NT2/D1 (cell line): ENCODE measurements at places on chromosomes 3 and 15.

DNA sequence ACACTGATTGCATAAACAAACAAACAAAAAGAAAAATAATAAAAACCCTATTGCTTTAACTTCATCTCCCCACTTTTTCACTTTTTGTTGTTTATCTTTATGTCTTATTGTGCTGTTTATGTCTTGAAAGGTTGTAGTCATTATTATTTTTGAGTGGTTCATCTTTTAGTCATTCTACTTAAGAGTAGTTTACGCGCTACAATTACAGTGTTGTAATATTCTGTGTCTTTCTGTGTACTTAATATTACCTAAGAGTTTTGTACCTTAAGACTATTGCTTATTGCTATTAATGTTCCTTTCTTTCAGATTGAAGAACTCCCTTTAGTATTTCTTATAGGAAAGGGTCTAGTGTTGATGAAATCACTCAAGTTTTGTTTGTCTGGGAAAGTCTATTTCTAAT lies 28.1 kb downstream of the TM4SF18 start:
- no peak for DNase-seq

- no peak for DNase-seq
Observed at GRCh38 chr15:48761393-48762158, 49.3 kb downstream of the CEP152 start.

GRCh38 chr3:89059211-89059925 lies 48.1 kb upstream of the EPHA3 start:
- no peak for DNase-seq

DNA sequence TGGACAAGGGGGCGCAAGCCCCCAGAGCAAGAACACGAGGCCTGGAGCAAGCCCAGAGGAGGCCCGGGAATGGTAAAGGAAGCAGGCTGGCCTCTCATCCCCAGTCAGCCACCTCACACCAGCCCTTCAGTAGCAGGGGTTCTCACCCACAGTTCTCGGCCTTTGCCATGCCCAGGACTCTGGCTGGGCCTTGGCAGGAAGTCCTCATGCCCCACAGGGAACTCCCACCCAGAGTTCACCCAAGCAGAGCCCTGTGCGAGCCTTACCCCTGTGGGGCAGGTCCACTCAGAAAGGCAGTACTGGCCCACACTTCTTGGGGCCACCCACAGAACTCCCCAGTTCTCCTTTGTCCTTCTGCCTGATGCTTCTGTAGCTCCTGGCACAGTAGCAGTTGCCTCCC lies 30.3 kb downstream of the CYP11A1 start:
- DNase-seq = no peak

DNA sequence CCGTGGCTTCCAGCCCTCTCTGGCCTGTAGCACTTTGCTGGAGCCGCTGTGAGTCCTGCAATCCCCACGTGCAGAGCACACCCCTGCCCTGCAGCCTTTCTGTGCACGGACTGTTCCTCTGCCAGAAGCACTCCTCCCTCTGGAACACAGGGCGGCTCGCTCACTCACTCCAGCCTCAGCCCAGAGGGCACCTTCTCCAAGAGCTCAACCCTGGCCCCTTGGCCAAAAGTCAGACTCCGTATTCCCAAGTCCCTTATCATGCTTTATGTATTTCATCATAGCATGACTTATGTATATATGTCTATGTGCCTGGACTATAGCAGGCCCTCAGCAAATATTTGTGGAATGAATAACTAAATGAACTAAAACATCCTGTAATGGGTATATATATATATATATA lies 63.2 kb downstream of the ASB7 start:
- DNase-seq = no peak

GRCh38 chr15:101373577-101373976 lies 78.5 kb upstream of the SNRPA1 start:
- no peak for DNase-seq

DNA sequence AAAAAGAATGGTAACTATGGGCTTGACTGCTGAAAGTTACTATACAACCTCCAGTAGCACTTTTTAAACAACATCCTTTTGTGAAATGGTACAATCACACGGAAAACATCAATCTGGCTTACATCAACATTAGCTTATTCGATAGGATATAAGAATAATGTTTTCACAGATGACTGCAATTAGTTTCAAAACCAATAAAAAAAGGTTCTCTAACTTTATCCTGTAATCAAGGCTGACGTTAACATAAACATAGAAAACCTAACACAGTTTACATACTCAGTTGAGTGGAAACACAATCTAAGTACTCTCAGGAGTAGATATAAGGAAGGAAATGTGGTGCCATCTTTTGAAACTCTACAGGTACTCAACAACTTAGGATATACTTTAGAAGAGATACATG lies 102.2 kb downstream of the DLG1 start:
- DNase-seq = no peak

GRCh38 chr3:9934235-9934621 lies 594 bp downstream of the CRELD1 start:
- no peak for DNase-seq

GRCh38 chr3:177516158-177517011 lies 319.1 kb upstream of the TBL1XR1 start:
- no peak for DNase-seq

DNA sequence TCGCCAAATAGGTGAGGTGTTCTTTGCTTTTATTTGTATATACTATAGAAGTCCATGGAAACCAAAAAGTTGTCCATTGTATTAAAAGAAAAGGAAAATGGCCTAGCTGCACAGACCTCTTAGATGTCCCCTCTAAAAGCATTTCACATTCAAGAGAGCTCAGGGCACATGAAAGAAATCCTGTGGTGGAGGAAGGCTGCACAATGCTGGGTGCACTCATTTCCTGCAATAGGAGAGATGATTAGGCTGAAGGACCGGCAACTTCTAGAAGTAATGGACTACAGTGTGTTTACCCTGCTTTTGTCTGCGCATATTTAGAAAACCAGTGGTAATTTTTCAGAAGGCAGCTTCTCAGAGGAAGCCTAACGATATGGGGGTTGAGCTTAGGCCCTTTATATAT lies 25.4 kb downstream of the PPM1L start:
- no peak for DNase-seq

- no peak for DNase-seq
Observed at GRCh38 chr3:197800379-197800778, 9.3 kb downstream of the LRCH3 start.

DNA sequence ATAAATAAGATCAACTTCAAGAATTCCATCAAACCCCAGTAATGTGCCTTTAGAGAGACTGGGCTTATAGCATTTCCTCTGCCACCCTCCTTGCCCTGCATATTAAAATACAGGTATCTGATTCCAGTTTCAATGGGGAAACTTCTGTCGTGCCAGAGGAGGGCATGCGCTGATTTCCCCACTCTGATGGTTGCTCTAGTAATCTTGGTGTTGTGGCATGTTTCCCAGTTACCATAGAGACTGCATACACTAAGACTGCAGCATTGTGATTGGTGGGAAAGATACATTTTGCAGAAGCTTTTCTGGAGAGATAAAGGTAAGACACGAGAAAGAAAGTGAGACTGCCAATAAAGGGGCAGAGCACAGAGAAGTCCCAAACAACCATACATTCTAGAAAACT lies 225.6 kb downstream of the TIGIT start:
- DNase-seq = peak; percentile 18

DNA sequence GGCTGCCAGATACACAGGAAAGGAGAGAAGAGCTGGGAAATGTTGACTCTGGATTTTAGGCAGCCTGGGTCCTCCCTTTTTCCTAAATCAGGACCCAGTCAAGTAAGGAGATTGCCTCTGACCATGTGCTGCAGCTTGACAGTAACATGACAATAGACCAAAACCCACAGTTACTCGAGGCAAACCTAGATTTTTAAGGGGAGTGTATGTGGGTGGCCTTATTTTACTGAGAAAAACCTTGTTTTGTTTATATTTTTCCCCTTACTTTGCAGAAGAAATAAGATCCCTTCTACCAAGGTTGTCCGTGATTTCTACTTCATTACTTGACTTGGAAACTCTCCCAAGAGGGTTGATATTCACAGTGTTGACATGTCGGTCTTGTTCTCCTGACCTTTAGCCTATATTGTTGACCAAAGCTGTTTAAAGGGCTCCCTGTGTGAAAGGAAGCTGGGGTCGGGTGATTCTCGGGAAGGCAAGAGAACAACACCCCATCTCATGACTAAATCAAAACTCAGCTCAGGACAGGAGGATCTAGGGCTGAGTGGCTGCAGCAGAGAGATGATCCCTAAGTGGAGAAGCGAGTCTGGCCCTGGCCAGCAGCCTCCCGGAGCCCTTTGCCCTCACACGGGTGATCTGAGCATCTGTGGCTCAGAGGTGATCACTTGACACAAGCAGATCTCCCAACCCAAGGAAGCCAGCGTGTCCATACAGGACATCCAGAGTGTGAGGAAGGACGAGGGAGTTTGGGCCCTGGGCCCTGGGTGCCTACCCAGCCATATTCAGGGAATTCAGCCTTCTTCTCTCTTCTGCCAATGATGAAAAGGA lies 31.0 kb upstream of the SLCO2A1 start:
- DNase-seq = no peak

DNA sequence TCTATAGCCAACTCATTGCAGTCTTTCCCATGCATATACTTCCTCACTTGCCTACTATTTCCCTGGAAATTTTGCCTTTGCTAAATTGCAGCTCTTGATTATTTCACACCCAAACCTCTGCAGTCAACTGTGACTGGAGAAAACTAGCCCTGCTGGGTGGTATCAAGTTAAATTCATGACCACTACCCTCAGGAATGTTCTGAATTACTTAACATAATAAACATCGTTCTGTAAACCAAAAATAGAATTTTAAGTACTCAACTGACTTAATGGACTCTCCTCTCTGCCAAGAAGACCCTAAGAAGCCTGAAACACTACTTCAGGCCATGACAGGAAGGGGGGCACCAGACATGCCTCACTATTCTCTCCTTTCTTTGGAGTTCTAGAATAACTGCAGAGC lies 1278.0 kb upstream of the GBE1 start:
- DNase-seq = no peak

DNA sequence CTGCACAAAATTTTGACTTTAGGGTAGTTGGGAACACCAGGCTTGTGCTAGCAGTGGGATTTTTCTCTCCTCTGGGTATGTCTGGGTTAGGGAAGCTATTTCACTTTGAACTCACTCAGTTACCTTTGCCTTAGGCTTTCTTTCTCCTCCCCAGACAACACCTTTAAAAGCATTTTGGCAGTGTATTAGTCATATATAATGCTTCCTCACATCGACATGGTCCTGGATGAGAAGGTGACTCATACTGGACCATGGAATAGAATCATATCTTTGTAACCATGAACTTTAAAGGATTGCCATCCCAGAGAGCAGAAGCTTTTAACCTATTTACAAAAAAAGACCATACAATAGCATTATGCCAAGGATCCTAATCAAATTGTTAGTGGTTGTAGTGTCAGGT lies 2.7 kb downstream of the RYR3 start:
- DNase-seq = no peak

DNA sequence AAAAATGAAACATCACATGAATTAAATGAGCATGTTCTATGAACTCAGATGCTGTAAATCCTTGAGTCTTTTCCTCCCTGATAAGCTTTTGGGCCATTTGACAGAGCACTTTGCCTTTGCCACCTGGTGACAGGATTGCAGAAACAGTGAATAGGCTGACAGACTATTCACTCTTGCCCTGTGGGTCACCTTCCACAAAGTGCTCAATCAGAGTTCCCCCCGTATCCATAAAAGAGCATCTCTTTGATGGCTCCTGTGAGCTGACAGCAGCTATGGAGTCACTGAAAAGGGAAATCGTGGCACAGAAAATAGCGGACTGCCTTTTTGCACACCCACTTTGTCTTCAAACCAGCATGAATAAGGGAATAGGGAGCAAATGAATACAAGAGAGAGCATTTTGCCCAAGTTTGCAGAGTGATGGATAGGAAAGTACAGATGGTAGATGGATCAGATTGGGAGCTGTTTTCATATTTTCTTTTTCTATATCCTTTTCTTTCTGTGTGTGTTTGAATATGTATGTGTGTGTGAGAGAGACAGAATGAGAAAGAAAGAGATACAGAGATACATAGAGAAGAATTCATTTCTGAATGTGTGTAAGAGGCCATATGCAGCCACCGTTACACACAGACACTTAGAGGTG lies 37.8 kb upstream of the GOLM2 start:
- no peak for DNase-seq

- no peak for DNase-seq
Observed at GRCh38 chr15:38320181-38320580, 67.5 kb downstream of the SPRED1 start.
